ENCODE measurements at places on chromosomes 4 and X. TPM values are rescaled to one million over a fixed set of nuclear protein-coding genes. Genes with fewer than 3 reads are reported as not detected.

UGT8 gene
- not detected for total RNA-seq

EMCN gene
- total RNA-seq, result 91.0 TPM

ODAPH gene
- not detected for total RNA-seq

CT45A5 gene
- total RNA-seq, result not detected

CT45A3 gene
- total RNA-seq, result not detected

BMP3 gene
- total RNA-seq, result not detected

ADRA2C gene
- total RNA-seq, result not detected

RNF128 gene
- not detected for total RNA-seq

SPATA4 gene
- not detected for total RNA-seq

ZFP42 gene
- 1.7 TPM for total RNA-seq

PLAC1 gene
- not detected for total RNA-seq

DCK gene
- 24.5 TPM for total RNA-seq

CFAP299 gene
- total RNA-seq, result not detected

PITX2 gene
- 0.07 TPM for total RNA-seq

AMTN gene
- not detected for total RNA-seq

SSX3 gene
- total RNA-seq, result not detected

ETDA gene
- total RNA-seq, result not detected
